ENCODE measurements at places on chromosomes 5 and 9. TPM values are rescaled to one million over a fixed set of nuclear protein-coding genes. Genes with fewer than 3 reads are reported as not detected.
A peak's percentile ranks its signal among the peaks of the same experiment; 100 is the strongest.

Gene ELAVL2
- 128 TPM for total RNA-seq

- DNase-seq: no peak
Observed at GRCh38 chr9:108621991-108622855, 233.6 kb downstream of the ACTL7B start.

Gene LECT2
- total RNA-seq: not detected

Gene PANK3
- 61.6 TPM for total RNA-seq

- no peak for DNase-seq
Observed at GRCh38 chr9:127860260-127860659, 5.8 kb upstream of the ENG start.

DNA sequence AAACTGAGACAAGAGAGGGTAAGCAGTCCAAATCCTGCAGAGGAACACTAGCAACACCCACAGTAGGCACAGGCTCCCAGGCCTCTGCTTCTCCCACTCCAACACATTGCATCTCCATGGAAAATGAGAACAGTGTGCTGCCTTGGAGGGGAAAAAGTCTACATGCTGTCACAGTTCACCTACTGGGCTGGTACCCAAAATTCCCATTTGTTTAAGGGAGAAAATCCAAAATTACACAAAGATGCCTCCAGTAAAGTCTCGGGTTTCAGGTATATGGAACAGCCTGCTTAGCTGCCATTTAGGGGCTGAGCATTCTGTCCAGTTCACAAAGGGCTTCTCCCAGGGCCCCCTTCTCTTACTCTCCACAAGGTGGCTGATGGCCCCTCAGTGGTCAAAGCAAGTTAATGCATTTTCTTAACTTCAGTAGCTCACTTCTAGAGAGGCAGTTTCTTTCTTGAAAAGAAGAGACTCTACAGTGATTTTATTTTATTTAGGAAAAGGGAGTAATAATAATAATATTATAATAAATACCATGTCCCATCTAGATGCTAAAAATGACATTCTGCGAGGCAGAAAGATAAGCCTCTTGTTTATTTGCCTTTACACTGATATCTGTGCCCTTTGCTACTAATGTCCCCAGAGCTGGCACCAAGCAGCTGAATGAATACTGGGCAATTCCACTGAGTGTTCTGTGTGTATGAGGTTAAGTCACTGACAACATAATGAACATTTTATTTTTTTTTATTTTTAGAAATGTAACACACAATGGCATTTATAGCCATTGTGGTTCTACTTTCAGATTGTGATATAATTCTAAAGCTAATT is 89.4 kb downstream of the RGS7BP start:
- DNase-seq: peak; percentile 28

- no peak for DNase-seq
Observed at GRCh38 chr9:90883661-90884060, 82.0 kb downstream of the SYK start.

GRCh38 chr5:116174111-116174510 is 89.3 kb downstream of the COMMD10 start:
- DNase-seq: no peak

- no peak for DNase-seq
Observed at GRCh38 chr9:105074491-105074890, 146.5 kb upstream of the ABCA1 start.

- no peak for DNase-seq
Observed at GRCh38 chr5:128155776-128156175, 72.2 kb downstream of the SLC12A2 start.

- no peak for DNase-seq
Observed at GRCh38 chr5:111834926-111835599, 78.1 kb upstream of the NREP start.

Gene BARHL1
- total RNA-seq: not detected

Gene SPATA31E1
- total RNA-seq: not detected

Gene NTNG2
- total RNA-seq: 33.2 TPM

Gene PRRX2
- not detected for total RNA-seq

Gene TSSK1B
- not detected for total RNA-seq

DNA sequence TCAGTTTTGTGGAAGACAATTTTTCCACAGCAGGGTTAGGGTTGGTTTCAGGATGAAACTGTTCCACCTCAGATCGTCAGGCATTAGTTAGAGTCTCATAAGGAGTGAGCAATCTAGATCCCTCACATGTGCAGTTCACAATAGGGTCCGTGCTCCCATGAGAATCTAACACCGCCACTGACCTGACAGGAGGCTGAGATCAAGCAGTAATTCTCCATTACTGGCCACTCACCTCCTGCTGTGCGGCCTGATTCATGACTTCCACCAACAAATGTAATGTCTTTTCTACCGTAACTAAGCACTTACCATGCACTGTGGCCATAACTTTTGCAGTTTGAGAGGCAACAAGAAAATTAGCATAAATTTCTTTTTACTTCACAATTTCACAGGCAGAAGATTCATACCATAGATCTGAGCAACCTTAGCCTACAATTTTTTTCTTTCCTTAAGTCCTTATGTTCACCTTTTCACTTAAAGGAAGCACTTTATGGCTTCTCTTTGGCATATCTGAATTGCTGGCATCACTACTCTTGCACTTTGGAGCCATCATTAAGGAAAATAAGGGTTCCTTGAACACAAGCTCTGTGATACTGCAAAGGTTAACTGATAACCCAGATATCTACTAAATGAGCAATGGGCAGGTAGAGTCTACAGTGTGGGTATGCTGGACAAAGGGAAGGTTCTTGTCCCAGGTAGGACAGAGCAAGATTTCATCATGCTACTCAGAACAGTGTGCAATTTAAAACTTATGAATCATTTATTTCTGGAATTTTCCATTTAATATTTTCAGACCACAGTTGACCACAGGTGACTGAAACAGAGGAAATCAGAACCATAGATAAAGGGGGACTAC is 83.0 kb upstream of the IFNK start:
- DNase-seq: no peak

GRCh38 chr9:21657966-21658667 is 144.3 kb upstream of the MTAP start:
- no peak for DNase-seq

- DNase-seq: no peak
Observed at GRCh38 chr5:92429646-92430045, 1046.5 kb upstream of the ARRDC3 start.

GRCh38 chr5:137398154-137398553 is 101.0 kb downstream of the SPOCK1 start:
- no peak for DNase-seq

DNA sequence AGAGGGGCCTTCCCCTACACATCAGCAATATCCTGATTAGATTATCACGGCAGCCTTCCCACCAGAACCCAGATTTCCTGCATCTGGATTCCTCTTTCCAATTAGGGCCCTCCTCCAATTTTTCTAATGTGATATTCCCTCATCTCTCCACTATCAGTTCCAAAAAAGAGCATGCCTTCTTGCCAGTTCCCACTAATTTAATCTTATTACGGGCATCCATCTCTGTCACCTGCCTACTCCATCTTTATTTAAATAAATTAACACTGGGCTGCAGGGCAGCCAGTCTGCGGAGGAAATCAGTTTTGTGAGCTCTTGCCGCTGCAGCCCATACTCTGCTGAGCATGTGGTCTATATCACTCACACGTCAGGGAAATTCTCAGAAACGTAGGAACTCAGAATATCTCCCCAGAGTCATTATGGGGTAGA is 16.6 kb upstream of the FBP2 start:
- no peak for DNase-seq

- DNase-seq: no peak
Observed at GRCh38 chr9:100601216-100601615, 23.3 kb downstream of the CAVIN4 start.

GRCh38 chr5:29337030-29337429 is 1856.5 kb upstream of the CDH6 start:
- DNase-seq: no peak

DNA sequence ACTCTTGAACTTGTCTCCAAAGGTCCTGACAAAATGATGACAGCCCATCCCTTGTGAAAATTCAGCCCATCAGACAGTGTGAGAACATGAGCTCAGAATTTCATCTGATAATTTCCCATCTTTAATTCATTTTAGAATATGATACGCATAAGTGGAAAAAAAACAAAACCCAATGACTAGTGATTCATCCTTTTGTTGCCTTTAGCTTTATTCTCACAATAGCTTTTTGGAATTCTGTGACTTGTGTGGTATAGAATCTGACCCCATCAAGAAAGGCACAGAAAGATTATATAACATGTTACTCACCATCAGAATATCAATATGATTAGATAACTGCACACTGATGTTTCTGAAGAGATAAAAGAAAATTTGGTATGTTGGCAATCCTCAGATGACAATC is 16.1 kb upstream of the TMED7 start:
- DNase-seq: no peak

Gene AFAP1L1
- total RNA-seq: 4.0 TPM

DNA sequence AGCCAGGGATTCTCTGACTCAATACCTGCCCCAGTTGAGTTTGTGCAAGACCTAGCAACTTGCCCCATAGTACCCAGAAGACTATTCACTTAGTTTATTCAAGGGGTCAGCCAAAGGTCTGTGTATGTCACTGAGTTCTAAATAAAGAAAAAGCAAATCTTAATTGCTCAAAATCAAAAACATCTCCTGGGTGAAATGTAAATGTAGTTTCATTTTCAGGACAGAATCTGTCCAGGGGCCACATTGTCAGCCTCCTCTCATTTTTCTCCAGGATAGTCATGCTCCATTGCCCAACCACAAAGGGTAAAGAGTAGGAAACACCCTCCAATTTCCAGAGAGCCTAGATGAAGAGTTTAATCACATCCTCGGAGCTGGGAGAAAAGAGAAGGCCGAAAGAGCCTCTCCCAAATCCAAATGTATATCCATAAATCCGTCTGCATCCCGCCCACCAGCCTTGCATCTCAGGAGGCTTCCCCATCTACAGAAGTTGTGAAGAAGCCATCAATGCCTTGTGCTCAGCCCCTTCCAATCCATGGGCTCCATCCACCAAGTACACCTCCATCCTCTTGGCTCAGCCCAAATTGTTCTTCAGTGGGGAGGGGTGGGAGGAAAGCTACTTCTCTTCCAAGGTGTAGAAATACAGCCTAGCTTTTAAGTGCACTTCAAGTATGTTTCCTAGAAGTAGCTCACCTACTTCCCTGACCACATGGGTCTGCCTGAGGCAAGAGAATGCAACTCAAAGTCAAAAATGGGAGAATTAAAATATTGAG is 26.9 kb downstream of the ADAM19 start:
- no peak for DNase-seq

- peak; percentile 40 for DNase-seq
Observed at GRCh38 chr5:17916446-17916845, 282.2 kb downstream of the TAF11L14 start.

DNA sequence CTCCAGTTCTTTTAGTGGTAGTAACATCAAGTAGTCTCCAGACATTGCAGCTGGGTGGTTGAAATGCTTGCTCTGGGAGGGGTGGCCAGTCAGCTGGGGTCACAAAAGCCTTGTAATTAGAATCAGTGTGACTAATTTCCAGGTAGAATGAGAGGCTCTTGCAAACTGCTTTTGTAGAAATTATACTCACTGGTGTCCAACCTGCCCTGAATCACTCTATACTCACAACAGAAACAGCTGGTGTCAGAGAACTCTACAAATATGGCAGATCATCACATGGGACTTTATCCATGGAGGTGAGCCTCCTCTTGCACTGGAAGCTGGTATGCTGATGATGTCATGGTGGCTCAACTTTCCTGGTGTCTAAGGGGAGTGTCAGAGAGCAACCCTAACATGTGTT is 71.3 kb downstream of the SH3TC2 start:
- DNase-seq: no peak

DNA sequence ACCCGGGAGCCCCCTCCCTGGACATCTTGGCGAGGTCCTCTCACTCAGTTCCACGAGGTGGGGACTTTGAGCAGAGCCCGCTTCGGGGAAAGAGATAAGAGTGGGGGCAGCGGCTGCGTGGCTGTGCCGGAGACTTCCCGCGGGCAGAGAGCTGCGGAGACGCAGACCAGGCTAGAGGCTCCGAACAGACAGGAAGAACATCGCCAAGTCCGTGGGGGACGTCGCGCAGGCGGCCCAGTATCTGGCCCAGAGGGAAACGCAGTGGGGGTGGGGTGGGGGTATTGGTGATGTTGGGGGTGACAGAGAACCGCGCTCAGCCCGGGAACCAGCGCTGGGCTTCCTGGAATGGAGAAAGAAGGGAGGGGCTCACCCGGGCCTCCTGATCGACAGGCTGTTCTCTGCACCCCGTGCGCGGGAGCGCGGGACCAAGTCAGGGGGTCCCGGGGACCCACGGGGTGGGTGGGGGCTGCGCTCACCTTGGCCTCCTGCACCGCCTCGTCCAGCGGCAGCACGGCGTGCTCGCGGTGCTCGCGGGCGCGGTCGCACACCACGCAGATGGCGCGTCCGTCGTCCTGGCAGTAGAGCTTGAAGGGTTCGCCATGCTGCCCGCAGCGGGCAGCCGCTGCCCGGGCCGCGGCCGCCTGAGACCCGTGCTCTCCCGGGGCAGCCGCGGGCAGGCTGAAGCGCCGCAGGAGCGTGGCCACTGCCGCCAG is 727 bp downstream of the TRIM7 start:
- DNase-seq: no peak

Gene LCN9
- total RNA-seq: not detected

- no peak for DNase-seq
Observed at GRCh38 chr5:14744296-14745187, 80.0 kb downstream of the OTULIN start.

Gene TLX3
- not detected for total RNA-seq

Gene C9orf50
- total RNA-seq: not detected

DNA sequence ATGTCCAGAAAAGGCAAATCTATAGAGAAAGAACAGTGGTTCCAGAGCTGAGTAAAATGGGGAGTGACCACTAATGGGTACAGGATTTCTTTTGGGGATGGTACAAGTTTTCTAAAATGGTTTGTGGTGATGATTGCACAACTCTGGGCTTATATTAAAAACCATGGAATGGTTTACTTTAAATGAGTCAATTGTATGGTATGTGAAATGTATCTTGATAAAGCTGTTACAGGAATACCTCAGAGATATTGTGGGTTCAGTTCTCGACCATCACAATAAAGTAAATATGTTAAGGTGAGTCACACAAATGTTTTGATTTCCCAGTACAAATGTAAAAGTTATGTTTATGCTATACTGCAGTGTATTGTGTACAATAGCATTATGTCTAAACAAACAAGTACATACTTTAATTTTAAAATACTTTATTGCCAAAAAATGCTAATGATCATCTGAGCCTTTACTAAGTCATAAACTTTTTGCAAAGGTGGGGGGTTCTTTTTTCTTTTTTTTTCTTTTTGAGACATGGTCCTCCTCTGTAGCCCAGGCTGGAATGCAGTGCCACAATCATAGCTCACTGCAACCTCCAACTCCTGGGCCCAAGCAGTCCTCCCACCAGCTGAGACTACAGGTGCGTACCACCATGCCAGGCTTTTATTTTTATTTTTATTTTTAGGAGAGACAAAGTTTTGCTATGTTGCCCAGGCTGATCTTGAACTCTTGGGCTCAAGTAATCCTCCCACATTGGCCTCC is 65.9 kb downstream of the SHOC1 start:
- no peak for DNase-seq

- no peak for DNase-seq
Observed at GRCh38 chr9:133405508-133406438, 12.0 kb downstream of the REXO4 start.

GRCh38 chr9:130518233-130518632 is 61.1 kb upstream of the FUBP3 start:
- DNase-seq: no peak

Data from dorsolateral prefrontal cortex (tissue), 122 donors.